Hepatic stellate cell (primary cell): ENCODE measurements at places on chromosomes 13 and 19.

DNA sequence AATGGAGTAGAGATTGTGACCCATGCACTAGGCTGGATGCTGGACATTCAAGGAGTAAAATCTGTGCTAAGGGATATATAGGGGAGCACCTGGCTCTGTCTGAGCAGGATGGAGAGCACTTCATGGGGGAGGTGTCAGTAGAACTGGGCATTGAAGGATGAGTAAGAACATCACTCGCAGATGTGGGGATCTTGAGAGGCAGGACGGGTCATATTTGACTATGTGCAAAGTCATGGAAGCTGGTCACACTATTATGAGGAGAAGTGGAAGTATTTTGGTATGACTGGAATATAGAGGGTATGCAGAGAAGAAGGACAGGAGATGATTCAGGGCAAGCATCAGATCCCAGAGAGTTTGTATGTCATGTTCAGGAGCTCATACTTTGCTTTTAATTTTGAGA, 62.9 kb upstream of the PCDH8 start:
- DNase-seq: no peak

DNA sequence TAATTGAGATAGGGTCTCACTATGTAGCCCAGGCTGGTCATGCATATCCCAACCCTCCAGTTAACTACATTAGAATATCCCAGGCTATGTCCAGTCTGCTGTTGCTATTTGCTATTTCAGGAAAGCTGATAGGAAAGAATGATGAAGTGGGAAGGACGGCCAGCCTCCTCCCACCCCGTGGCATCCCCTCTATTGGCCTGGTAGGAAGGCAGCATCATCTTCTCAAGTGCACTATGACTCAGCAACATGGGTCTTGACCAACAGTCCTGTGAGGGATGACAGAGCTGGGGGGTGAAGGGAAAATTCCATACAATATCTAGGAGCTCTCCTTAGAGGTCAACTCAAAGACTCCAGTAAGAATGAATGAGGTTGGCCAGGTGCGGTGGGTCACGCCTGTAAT, 48.0 kb upstream of the ABCC4 start:
- no peak for DNase-seq

DNA sequence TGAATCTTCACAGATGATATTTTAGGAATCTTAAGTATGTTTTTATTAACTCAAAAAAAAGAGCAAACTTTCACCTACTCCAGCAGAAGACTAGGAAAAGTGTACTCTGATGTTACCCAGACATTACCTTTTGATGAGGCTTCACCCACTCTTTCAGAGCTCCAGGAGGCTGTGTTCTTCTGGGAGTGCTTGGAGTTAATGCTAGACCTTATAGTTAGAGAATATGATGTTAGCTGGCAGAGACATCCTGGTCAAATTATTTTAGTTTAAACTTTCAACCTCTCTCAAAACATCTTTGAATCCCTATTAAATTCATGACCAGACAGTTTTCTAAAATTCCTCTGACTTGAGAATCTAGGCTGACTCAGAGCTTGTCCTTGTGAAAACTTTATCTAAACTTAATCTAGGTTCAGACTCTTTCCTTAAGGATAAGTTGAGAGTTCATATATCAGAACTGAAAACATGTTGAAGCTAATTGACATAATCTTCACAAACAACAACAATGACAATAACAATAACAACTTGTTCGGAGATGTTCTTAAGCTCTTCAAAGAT, 82.8 kb downstream of the ITGBL1 start:
- no peak for DNase-seq

GRCh38 chr19:30228113-30228834, 143.9 kb upstream of the ZNF536 start:
- DNase-seq: no peak

- DNase-seq: no peak
These were observed 1.4 kb downstream of the PLPP2 start for GRCh38 chr19:289651-290371.

GRCh38 chr13:38418286-38418685, 68.6 kb downstream of the UFM1 start:
- no peak for DNase-seq

DNA sequence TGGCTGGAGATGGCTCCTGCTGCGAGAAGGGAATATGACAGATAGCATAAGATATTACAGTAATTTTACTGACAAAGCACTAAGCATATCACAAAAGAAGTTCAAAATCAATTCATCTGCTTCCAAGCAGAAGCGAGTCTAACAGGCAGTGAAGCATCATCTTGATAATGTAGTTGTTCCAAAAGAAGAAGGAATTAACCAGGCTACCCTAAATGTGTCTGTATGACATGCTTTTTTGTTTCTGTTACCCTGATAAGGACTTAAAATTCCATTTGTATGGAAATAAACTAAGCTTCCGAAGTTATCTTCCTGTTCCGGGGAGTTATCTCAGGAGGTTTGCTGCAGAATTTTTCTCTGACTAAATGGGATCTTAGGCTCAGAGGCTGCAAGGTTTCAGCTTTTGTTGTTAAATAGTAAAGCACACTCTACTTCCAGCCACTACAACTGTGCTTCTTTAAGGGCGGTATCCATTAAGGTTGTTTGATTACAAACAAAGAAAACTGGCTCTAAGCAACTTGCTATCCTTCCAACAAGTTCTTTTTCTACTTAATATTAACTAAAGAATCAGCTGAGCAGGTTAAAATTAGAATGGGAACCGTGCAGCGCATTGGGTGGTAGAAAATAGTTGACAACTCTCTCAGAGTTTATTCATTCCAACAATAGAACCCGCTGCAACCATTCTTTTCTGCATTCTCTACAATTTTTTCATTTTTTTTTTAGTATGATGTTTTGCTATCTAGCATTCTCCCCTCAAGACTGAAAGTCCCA, 607.3 kb downstream of the UQCRFS1 start:
- DNase-seq: no peak
